ENCODE measurements at places on chromosomes 4 and X.

- peak; percentile 79 for DNase-seq
These were observed 182.1 kb downstream of the MOSPD2 start for GRCh38 chrX:15055146-15055930.

DNA sequence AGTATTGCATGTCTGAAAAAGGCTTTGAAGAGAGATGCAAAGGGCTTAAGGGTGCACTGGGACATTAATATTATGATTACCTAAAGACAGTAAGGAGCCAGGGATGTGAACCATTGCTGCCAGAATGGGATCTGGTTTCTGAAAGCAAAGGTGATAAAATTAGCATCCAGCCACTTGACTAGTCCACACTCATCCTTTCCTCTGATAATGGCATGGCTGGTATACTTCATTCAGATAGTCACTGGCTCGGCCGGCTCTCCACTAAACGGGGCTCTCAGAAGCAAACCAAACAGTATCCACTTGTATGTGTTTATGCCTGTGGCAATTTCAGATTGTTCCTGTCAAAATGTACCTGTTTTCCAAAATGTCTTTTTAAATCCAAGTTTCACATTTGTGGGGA is 46.4 kb downstream of the MAMLD1 start:
- DNase-seq: no peak

GRCh38 chr4:61027939-61028338 is 172.2 kb upstream of the ADGRL3 start:
- no peak for DNase-seq

DNA sequence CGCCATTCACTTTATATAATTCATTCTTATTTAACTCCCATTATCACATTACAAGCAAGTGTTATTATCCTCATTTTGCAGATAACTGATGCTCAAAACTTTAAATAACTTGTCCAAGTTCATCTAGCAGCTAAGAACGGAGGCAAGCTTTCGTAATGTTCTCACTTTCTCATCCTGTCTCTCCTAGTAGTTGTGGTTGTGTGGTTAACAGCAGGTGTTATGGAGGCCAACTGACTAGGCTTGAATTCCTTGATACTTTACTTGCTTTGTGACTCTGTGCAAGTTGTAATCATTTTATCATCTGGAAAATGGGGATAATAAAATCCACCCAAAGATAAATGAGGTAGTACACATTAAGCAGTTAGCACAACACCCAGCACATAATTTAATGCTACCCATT is 109.9 kb upstream of the PTPN13 start:
- no peak for DNase-seq

- no peak for DNase-seq
These were observed 332.5 kb upstream of the FAM241A start for GRCh38 chr4:111812760-111813159.

- peak; percentile 19 for DNase-seq
These were observed 15.8 kb downstream of the EGF start for GRCh38 chr4:109928327-109929045.

- DNase-seq: no peak
These were observed 6.0 kb downstream of the FGF16 start for GRCh38 chrX:77453190-77453589.

GRCh38 chr4:10721616-10722015 is 37.0 kb upstream of the CLNK start:
- no peak for DNase-seq

- peak; percentile 10 for DNase-seq
These were observed 27.0 kb upstream of the MID1IP1 start for GRCh38 chrX:38774249-38774648.

DNA sequence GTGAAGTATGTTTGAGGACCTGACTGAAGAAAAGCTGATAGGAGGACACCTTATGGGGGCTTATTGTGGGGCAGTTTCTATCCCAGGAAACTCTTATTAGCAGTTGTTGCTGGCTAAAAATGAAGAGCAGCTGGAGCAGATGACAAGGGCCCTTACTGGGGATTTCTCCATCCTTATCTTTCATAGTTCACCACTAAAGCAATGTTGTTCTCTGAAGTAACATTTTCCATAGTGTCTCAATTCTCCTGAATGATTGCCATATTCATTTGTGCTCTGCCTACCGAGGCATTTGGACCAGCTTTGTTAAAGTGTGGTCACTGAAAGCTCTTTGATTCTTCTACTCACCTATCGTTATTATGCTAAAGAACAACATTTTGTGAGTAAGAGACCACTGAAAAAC is 7.7 kb downstream of the ENOX2 start:
- no peak for DNase-seq

GRCh38 chr4:41140410-41140809 is 73.9 kb downstream of the APBB2 start:
- DNase-seq: no peak

DNA sequence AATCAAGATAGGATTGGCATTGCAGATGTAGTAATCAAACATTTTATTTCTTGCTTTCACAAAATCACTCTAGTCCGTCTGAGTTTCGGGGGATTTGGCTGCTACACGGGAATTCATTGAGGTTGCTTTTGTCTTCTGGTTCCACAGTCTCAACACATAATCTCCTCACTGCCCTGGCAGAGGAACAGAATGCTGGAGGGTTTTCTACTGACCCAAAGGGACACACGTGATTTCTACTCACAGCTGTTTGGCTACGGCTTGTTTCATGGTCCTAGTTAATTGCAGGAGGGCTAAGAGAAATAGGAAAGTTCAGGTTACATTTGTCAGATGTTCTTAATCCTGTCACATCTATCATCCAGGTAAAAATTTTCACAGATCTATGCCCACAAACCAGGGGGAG is 1811.6 kb downstream of the ARAP2 start:
- no peak for DNase-seq

GRCh38 chr4:152512483-152512882 is 23.4 kb downstream of the FBXW7 start:
- no peak for DNase-seq

- DNase-seq: peak; percentile 59
These were observed 272.1 kb downstream of the RAPGEF2 start for GRCh38 chr4:159374749-159375530.

DNA sequence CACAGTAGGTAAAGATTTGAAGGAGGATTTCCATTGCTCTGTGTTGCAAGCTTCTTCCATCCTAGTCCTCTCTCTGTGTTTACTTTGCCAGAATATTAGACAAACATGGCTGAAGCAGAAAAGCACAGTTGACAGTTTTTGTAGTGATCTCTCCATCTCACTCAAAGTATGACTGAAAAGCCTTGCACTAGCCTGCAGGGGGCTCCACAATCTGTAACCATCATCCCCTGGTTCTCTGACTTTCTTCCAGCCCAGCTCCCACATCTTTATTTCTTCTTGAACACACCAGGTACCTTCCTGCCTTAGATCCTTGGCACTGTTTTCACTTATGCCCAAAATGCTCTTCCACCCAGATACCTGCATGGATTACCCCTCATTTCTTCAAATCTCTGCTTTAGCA is 34.1 kb upstream of the HHIP start:
- no peak for DNase-seq

DNA sequence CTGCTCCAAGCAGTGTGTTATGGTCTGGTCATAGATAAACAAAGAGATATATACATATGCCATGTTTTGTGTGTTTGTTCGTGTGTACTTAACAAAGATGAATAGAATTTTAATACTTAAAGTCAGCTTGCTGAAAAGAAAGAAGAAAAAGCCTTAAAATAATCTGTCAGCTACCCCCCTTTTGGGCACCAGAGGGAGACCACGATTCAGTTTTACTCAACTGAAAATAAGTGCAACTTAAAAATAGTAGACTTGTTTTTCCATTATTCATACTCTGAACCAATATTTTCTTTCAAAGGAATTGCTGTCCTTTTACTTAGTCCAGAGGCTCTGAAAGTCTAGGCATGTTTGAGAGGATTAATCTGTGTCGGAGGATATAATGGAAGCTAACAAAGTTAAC is 181.7 kb upstream of the AGTR2 start:
- DNase-seq: peak; percentile 3

DNA sequence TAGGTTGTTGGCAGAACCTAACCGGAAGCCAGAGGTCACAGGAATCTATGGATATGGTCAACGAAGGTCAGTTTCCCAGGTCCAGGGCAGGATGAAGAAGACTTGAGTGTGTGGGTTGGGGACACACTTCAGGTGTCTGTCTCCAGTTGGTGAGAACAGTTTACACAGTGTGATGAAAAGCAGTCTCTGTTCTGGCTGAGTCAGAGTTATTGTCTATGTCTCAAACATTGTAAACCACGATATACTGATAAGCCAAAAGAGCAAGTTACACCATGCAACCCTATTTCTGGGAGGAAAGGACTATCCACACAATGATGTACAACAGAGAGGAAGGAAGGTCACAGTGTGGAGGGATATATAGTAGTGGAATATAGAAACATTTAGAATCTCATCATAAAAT is 187.1 kb upstream of the C1QTNF7 start:
- DNase-seq: no peak

DNA sequence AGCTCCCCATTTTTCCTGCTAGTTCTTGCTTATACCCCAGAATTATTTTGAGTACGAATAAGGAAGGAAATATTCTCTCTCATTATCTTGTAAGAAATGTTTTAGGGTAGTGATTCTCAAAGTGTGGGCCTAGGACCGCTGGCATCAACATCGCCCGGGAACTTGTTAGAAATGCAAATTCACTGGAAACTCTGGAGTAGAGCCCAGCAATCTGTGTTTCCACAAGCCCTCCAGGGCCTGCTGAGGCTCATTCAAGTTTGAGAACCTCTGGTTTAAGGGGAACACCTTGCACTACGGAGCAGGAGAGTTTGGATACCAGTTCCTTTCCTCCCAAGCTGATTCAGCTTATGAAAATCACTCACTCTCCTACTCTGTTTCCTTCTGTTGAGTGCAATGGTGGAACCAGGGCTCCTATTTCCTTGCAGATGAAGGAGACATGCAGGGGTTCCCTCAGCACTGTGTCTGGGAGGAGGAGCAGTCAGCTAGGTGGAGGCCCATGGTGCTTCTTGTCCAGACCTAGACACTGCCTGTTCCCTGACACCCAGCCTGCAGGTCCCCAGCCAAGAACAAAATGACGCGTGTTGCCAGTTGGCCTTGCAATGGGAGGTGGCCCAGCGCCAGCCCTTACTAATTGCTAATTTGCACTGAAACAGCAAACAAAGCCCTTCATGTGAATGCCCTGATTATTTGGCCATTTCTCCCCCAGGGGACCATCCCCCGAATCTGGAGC is 68.5 kb downstream of the CYTL1 start:
- no peak for DNase-seq

DNA sequence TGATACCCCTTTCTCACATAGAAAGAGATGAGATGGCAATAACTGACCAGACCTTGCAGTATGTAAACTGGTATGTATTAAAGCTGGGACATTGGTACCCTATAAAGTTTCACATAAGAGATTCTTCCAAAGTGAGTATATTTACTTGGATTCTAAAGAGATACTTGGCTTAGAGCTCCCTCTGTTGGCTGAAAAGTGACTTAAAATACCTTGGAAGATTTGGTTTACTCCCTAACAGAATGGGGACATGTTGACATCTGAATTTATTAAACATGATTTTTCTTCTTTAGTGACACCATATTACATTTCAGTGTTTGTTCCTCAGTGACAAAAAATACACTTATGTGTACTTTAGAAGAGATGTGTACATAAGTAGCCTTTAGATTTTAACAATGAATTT is 47.9 kb upstream of the RGN start:
- peak; percentile 74 for DNase-seq

GRCh38 chrX:9464435-9465371 is at the start of gene TBL1X:
TBL1X (plus strand) TSS chrX:9465058; CDS start chrX:9653587, 188,529 bp downstream.
- DNase-seq: peak; percentile 67

GRCh38 chrX:50447535-50447934 is 23.1 kb downstream of the DGKK start:
- no peak for DNase-seq

DNA sequence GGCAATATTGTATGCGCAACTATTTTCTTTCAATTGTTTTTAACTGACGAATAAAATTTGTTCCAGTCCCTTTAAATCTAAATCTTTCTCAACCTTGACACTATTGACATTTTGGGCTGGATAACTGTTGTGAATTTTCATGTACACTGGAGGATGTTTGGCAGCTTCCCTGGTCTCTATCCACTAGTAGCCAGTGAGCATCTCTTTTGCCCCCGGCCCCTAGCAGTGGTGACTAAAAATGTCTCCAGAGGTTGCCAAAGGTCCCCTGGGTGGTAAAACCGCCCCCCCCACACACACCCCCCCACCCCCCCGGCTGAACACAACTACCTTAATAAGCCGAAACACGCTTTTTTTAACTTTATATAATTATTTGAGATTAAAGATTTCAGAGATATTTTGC is 514 bp downstream of the FANCB start:
- no peak for DNase-seq

DNA sequence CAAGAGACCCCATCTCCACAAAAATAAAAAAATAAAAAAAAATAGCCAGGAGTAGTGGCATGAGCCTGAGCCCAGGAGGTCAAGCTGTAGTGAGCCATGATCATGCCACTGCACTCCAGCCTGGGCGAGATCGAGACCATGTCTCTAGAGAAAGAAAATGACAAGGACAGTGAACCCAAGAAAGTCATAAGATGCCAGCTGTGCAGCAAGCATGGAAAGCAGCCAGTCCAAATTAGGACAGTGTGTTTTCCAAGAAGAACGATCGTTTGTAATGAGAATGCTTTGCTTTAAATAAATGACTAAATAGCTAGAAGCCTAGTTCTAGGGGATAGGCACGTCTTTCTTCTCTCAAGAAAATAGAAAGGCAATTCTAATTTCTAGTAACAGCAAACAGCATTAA is 58.4 kb upstream of the MSANTD1 start:
- DNase-seq: no peak

DNA sequence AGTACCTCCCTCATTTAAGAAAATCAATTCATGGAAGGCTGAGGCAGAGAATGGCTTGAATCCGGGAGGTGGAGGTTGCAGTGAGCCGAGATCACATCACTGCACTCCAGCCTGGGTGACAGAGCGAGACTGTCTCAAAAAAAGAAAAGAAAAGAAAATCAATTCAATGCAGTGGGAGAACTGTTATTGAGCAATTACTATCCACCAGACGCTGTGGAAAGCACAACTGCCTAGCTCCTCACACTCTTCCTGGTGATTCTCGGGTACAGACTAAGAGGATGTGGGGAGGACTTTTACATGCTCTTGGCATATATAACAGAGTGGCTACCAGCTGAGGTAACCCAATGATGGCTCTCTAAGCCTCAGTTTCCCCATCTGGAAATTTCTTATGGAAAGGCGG is 2.7 kb upstream of the TMSB4X start:
- DNase-seq: no peak

DNA sequence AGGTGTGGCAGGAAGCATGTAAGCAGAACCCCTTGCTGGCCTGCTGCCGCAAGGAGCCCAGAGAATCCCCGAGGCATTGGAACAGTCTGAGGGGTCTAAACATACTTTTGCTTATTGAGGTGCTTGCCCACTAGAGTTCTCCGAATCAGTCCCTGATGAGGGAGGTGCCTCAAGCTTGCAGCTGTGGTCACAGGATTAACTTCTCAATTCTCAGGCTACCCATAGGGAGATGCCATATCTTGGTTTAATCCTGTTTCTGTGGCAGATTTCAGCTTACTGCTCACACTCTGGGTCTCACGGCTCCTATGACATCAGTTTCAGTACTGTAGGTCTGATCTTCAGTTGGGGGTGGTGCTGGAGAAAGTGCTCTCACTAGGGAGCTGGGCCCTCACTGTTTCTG is 39.9 kb downstream of the CCNG2 start:
- DNase-seq: no peak

- no peak for DNase-seq
These were observed 130.8 kb downstream of the COL4A6 start for GRCh38 chrX:108307132-108308085.

GRCh38 chrX:123083924-123084323 is 100.2 kb upstream of the GRIA3 start:
- DNase-seq: peak; percentile 28

GRCh38 chr4:94306713-94307112 is 35.9 kb downstream of the HPGDS start:
- DNase-seq: no peak
